ENCODE measurements at places on chromosomes 13 and 19. TPM values are rescaled to one million over a fixed set of nuclear protein-coding genes. Genes with fewer than 3 reads are reported as not detected.

DNA sequence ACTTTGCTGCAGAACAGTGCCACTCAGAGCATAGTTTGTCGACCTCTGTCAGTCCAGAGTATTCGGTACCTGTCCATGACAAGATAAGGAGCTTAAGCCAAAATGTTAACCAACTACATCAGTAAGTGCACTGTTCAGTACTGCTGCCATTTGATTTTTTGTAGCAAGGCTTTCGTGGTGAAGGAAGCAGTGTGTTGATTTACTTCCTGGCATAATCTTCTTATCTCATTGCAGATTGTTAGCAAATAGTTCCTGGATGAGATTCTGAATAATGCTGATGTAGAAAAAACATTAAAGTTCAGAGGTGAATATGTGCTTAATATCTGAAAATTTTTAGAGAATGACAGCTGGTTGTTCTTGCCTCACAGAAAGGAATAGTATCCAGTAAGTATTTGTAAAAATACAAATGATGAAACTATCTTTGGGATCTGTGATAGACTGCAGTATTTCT lies 85.7 kb downstream of the LRRC63 start:
- peak; percentile 44 for DNase-seq

GRCh38 chr13:97423300-97424045 lies 10.5 kb upstream of the RAP2A start:
- no peak for DNase-seq

GRCh38 chr13:29507356-29507755 lies 88.1 kb downstream of the SLC7A1 start:
- no peak for DNase-seq

GRCh38 chr13:113561417-113562084 lies 23.0 kb upstream of the TFDP1 start:
- no peak for DNase-seq

GRCh38 chr19:47267350-47267759 lies 7.3 kb upstream of the INAFM1 start:
- no peak for DNase-seq

DNA sequence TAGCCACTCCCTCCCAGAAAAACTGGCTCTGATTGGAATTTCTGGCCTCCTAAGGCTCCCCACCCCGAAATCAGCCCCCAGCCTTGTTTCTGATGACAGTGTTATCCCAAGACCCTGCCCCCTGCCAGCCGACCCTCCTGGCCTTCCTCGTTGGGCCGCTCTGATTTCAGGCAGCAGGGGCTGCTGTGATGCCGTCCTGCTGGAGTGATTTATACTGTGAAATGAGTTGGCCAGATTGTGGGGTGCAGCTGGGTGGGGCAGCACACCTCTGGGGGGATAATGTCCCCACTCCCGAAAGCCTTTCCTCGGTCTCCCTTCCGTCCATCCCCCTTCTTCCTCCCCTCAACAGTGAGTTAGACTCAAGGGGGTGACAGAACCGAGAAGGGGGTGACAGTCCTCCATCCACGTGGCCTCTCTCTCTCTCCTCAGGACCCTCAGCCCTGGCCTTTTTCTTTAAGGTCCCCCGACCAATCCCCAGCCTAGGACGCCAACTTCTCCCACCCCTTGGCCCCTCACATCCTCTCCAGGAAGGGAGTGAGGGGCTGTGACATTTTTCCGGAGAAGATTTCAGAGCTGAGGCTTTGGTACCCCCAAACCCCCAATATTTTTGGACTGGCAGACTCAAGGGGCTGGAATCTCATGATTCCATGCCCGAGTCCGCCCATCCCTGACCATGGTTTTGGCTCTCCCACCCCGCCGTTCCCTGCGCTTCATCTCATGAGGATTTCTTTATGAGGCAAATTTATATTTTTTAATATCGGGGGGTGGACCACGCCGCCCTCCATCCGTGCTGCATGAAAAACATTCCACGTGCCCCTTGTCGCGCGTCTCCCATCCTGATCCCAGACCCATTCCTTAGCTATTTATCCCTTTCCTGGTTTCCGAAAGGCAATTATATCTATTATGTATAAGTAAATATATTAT lies 6.1 kb downstream of the FOSB start:
- no peak for DNase-seq

DNA sequence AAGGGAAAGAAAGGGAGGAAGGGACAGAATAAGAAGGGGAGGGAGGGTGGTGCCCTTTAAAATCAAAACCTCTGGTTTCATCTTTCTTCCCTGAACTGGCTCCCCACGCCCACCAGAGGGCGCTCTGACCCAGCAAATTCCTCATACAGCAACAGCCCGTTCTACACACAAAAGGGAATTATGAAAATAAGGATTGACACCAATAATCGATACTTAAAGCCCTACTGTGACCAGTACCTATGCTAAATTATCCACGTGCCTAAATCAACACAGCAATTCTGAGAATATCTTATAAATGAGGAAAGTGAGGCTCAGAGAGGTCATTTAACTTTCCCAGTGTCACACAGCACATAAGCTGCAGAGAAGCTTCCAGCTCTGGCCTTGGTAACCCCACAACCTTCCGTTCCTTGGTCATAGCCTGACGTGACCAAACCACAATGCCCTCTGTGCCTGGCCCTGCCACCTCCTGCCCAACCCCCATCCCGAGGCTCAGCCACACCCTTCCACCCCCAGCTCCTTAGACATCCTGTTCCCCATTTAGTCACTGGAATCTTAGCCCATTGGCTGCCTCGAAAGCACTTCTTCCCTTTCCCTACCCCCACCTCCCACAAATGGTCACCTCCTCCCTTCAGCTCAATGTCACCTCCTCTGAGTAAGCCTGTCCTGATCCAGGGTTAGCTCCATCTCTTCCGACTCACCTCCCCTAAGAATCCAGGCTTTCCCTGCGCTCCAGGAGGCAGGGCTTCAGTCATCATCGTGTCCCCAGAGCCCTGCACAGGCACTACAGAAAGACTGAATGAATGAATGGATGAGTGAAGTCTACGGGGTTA lies 34.2 kb upstream of the PNMA8B start:
- DNase-seq, result peak; percentile 69

GRCh38 chr13:26259634-26260033 lies 5.7 kb downstream of the CDK8 start:
- no peak for DNase-seq

DNA sequence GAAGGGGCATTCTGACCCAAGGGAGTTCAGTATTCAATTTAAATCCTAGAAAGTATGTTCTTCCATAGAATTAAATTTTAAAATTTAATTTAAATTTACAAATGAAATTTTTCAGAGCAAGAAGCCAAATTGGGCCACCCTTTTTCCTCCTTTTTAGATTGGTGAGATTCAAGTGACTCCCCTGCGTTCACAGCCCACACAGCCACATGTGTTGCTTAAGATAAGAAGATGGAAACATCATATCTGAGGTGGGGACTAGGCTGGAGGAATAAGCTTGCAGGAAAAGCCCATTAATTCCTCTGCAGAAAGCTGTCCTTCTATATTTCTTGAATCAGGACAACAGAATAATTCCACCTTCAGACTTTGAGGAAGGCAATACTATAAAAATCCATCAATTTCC lies 392.7 kb upstream of the ZNF507 start:
- DNase-seq, result no peak

DNA sequence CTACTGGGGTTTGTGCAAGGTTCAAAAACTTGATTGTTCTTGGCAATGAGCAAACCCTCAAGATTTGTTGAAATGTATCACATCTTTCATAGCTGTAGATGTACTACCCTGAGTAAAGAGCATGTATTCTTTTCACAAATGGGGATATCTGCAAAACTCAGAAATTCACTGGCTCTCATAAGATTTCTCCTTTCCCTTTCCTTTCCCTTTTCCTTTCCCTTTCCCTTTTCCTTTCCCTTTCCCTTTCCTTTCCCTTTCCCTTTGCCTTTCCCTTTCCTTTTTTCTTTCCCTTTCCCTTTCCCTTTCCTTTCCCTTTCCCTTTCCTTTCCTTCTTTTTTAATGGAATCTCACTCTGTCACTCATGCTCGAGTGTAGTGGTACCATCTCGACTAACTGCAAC lies 69.1 kb downstream of the FNDC3A start:
- DNase-seq, result no peak

GRCh38 chr13:101755228-101755887 lies 302.9 kb downstream of the ITGBL1 start:
- peak; percentile 11 for DNase-seq

GRCh38 chr13:80751854-80752253 lies 410.9 kb upstream of the SPRY2 start:
- no peak for DNase-seq

DNA sequence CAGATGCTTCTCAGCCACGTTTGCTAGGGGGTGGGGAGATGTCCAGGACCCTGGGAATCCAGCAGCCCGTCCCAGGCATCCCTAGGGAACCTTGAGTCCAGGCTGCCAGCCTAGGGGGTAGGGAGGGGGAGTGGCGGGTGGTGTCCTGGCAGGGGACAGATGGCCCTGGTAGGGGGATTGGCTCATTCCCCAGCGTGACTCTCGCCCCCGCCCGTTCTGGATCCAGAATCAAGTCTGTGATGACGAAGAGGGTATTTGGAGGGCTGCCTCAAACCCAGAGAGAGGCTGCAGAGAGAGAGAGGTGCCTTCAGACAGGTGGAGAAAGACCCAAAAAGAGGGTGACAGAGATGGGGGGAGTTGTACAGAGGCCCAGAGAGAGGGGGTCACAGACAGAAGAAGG lies 4.1 kb downstream of the SLC17A7 start:
- DNase-seq, result no peak

- no peak for DNase-seq
Measured at GRCh38 chr13:77513719-77514335, 21.7 kb upstream of the SCEL start.

- DNase-seq, result no peak
Measured at GRCh38 chr13:51322826-51323225, 16.7 kb upstream of the SERPINE3 start.

DNA sequence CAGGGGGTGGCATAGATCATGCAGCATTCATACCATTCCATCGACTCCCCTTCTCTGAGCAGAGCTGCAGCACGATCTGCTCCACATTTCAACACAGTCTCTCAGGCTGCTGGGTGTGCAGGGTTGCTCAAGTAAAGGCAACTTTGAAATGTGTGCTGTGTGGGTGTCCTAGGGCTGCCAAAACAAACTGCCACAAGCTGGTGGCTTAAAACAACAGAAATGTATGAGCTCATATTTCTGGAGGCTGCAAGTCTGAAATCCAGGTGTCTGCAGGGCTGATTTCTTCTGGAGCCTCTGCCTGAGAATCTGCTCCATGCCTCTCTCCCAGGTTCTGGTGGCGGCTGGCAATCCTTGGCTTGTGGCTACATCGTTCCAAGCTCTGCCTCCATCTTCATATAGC lies 63.7 kb upstream of the WDFY2 start:
- DNase-seq, result peak; percentile 36

DNA sequence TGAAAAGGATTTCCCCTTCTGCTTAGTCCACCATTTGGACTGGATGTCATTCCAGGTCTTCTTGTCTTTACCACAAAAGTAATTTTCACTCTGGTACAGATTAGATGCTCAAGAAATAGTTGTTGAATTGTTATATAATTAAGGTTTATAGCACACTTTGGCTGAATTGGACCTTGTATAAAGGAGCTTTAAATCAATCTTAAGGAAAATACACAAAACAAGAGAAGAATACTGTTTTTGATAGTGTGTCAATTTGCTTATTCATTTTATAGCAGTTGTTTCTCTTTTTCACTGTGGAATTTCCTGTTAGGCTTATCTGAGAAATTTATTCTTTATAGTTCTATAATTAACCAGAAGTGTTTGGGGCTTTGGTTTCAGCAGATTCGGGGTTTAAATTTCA lies 62.7 kb upstream of the TDRD3 start:
- no peak for DNase-seq

GRCh38 chr13:113936166-113936965 lies 37.5 kb downstream of the C13orf46 start:
- no peak for DNase-seq

GRCh38 chr13:39788102-39788501 lies 132.6 kb downstream of the COG6 start:
- no peak for DNase-seq

DNA sequence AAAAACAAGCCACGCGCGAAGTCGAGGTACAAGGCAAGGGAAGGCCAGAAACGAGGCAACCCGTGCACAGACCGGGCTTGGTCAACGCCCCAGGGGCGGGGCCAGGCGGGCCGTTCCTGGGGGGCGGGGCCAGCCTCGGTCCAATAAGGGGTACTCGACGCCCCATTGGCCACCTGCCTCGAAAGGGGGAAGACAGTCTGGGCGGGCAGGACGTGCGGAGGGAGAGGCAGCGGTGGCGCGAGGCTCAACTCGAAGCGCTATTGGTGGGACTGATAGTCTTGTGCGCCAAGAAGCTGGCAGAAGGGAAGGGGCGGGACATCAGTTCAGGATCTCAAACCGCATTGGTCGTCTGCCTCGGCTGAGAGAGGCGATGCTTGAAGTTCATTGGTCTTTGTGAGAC lies at the start of gene LYPD4:
Gene LYPD4 (minus strand): TSS at position 83 of the 400 bp plus-strand sequence. CDS start 5,398 bp downstream, outside the sequence.
- no peak for DNase-seq

DNA sequence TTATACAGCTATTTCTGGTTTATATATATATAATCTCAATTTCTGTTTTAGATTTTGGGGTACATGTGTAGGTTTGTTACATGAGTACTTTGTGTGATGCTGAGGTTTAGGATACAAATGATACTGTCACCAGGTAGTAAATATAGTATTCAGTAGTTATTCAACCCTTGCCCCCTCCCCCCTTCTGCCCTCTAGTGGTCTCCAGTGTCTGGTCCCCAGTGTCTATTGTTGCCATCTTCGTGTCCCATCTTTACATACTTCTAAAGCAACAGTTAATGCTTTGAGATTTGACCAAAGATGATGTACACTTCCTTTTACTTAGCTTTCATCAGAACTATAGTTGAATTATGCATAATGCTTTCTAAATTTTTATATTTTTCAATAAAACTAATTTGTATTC lies 1623.4 kb upstream of the PRR20A start:
- no peak for DNase-seq

DNA sequence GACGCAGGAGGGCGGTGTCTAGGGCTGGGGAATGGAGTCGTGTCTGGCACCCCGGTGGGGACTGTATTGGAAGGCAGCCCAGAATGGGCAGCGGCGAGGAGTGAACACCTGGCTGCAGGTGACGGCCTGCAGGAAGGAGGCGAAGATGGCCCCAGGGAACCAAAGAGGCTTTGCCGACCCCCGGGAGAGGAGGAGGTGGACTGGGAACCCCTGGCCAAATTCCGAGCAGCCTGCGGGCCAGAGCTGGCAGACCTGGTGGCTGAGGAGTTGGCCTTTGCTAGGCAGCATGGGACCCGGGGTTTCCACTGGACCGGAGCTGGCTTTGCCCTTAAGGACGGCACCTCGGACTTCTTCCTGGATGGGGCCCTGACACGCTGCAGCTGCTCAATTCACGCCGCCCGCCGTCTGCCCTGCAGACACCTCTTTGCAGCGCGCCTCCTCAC lies 25.9 kb downstream of the ZSWIM9 start:
- no peak for DNase-seq

- DNase-seq, result no peak
Measured at GRCh38 chr19:33445442-33446329, 72.2 kb downstream of the CEBPG start.

Gene ZNF709
- total RNA-seq, result 1.9 TPM

Gene CBARP
- 6.0 TPM for total RNA-seq

Gene DZIP1
- total RNA-seq, result 38.9 TPM

Gene MAST1
- under 0.01 TPM for total RNA-seq

Gene ZNF563
- 0.64 TPM for total RNA-seq

Gene ADPRHL1
- total RNA-seq, result 2.9 TPM

Gene B3GNT8
- 1.6 TPM for total RNA-seq

Gene NTN5
- total RNA-seq, result under 0.01 TPM

Measured in fibroblast of villous mesenchyme (primary cell).